ENCODE measurements at places on chromosomes 4 and X.

- no peak for DNase-seq
These were observed 41.5 kb upstream of the DCAF8L2 start for GRCh38 chrX:27548624-27549023.

GRCh38 chr4:88009871-88010270 lies 2.4 kb downstream of the PKD2 start:
- no peak for DNase-seq

GRCh38 chr4:185811509-185812364 lies at the start of gene SORBS2:
TSS of gene SORBS2 (minus strand) at chr4:185812194. CDS start at chr4:185690571, 121,623 bp downstream.
- no peak for DNase-seq

GRCh38 chr4:131304686-131305085 lies 1844.4 kb upstream of the PCDH10 start:
- DNase-seq: no peak

- no peak for DNase-seq
These were observed 73.7 kb downstream of the USP46 start for GRCh38 chr4:52585379-52585778.

DNA sequence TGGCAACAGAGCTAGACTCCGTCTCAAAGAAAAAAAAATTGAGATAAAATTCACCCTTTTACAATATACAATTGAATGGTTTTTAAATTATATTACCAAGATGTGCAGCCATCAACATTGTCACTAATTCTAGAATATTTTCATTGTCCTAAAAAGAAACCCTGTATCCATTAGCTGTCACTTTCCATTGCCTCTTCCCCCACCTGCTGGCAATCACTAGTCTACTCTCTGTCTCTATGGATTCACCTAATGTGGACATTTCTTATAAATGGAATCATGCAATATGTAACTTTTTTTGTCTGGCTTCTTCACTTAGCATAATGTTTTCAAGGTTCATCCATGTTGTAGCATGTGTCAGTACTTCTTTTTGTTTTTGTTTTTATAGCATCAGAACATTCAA lies 20.8 kb downstream of the ABHD18 start:
- DNase-seq: no peak

- no peak for DNase-seq
These were observed 74.7 kb upstream of the SMAD1 start for GRCh38 chr4:145406970-145407369.

GRCh38 chrX:48939524-48940228 lies 17.7 kb downstream of the OTUD5 start:
- DNase-seq: no peak

DNA sequence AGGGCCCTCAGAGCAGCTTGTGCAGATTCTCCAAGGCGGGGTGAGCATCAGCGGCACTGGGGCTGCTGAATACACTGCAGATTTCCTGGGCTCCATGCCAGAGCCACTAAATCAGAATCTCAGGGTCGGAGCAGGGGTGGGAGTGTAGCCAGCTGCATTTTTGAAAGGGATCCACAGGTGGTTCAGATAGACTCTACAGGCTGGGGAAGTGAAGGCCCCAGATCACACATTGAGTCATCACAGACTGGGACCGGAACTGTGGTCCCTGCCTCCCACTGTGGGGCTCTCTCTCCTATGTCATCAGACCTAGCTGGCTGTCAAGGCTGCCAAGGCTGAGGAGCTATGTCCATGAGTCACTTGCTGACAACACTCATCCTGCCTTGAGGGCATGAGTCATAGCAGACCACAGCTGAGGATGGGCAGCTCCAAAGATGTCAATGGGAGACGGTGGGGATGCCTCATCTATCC lies 162.3 kb upstream of the MAMLD1 start:
- peak; percentile 91 for DNase-seq

DNA sequence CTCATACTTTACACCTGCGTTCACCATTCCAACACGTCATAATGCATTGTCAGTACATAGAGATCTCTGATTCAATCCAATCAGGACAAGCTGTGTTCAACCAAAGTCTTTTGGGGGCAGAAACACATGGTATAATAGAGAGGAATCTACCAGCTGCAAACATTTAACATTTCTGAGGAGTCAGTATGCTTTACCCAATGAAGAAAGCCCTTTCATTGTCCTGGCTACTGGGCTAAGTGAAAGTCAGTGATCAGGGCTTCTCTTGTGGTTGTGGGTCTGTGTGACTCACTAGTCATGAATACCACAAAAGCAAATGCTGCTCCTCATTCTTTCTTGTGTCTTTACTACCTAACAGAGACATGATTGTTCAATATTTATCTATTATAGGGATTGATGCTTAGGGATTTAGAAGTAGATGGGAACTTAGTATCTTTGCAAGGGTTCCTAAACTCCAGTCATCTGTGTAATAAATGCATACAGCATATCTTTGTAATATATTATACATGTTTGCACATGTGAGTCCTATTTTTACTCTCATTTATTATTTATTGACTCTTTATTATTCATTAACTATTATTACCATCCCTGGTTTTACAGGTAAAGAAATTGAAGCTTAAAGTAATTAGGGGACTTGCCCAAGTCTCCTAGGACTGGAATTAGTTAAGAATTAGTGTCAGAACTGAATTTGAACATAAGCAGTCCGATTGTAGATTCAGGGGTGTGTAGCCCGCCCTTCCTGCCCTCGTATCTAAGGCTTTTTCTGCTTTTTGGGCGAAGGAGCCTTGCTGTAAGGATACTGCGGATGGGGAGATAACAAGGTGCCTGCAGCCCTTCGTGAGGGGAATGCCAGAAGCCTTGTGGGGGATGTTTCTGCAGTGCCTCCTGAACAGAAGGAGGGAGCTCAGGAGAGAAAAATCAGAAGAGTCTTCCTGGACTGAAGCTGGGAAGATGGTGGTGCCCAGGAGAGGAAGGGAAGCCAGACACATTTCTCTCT lies 353.1 kb upstream of the BOD1L1 start:
- peak; percentile 18 for DNase-seq

GRCh38 chr4:68271851-68272357 lies 26.4 kb upstream of the TMPRSS11B start:
- peak; percentile 41 for DNase-seq

- no peak for DNase-seq
These were observed 67.8 kb downstream of the NAA11 start for GRCh38 chr4:79257953-79258613.
